ENCODE measurements at places on chromosomes 5 and 9.

GRCh38 chr5:77180167-77181081 lies 30.1 kb upstream of the PDE8B start:
- no peak for DNase-seq

- no peak for DNase-seq
These were observed 446.6 kb downstream of the ARHGEF28 start for GRCh38 chr5:74072646-74073045.

DNA sequence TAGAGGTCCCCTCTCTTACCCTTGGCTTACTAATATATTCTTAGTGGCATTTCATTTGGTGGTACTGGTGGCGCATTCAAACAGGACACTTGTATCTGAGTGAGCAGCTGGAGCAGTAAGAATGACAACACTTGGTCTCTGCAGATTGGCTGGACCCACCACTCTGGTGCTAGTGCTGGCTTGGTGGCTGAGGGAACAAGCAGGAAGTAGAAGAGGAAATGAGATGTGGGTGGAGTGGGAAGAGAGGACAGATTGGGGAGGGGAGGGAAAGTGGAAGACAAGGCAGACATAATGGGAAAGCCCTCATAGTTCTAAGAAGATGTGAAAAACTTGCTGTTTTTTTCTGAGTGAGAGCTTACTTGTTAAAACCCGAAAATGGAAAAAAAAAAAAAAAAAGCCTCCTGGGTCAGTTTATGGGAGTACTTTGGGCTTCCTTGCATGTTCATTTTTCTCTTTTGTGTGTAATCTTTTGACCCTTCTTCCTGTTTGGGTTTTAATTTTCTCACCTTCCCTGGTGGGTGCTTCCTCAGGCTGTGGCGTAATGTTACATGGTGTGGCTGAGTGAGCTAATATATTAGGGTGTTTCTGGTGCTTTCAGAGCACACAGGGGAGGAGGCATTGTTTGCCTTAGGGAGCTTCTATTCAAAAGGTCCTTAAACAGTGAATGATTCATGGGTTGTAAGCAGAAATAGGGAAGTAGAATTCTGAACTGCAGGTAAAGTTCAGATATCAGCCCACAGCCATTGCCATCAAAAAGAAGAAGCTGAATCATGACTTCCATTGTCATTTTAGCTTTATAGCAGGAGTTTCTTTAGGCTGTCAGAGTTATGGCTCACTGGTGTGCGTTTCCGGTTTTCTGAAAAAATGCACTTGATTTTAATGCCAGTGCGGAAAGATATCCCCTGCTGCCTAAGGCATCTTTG lies 52.3 kb downstream of the TLE4 start:
- DNase-seq: no peak

GRCh38 chr5:154844809-154845208 lies 5.6 kb downstream of the FAXDC2 start:
- DNase-seq: no peak

DNA sequence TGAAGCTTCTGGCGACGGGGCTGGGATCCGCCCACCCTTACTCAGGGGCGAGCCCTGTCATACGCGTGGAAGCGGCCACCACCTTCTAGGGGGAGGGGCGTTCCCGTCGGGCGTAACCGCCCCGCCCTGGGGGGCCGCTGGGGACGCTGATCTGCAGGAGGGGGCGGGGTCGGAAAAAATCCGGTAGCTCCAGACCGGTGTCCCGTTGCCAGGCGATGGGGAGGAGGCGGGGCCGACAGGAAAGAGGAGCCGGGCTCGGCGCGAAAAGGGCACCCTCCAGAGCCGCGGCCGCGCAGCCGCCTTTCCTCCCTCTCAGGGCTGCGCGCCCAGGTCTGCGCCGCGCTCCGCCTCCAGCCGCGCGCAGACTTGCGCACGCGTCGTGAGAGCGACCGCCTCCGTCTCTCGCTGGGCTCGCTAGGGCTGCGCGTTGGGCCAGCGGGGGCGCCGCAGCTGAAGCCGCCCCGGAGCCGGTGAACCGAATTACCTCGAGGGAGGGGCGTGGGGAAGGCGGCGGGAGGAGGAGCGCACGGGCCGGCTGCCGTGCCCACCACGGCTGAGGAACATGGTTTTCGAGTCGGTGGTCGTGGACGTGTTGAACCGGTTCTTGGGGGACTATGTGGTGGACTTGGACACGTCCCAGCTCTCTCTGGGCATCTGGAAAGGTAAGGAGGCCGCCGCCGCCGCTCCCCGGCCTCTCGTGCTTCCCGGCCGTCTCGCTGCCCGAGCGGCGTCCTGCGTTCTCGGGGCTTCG lies at the start of gene VPS13A:
Gene VPS13A (plus strand): TSS at position 392 of the 751 bp plus-strand sequence. CDS start 171 bp downstream, at position 563.
- DNase-seq: peak; percentile 73

- DNase-seq: no peak
These were observed 336.3 kb downstream of the DMRT2 start for GRCh38 chr9:1386420-1386819.

DNA sequence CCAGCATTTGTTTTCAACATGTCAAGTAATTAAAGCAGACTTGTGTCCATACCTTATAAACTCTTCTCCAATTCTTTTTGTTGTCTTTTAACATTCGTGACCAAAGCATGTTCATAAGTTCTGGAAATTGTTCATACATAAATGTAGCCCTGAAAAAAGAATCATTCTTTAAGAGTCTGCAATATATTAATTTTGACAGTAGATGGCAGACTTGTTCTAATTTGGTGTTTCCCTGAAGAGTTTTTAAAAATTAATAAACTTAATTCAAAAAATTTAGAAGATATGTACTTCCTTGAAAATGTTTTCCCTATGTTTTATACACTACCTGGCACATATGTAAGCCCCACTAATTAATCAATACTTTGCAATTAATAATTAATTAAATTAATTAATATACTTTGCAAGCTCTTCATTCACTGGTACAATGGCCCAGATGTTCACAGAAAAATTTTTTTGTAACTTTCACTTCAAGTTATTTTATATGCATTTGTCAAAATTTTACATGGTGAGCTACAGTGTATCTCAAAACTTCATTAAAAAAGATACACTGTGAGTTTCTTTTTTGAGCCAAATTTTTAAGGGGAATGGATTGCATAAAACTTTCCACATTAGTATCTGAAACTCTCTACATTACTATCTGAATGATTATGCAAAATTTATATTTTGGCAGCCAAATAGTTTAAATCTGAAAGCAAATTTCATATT lies 42.1 kb downstream of the CLINT1 start:
- DNase-seq: peak; percentile 14

- DNase-seq: no peak
These were observed 178.5 kb upstream of the PHYKPL start for GRCh38 chr5:178411083-178411482.

GRCh38 chr5:94693043-94693822 lies 74.8 kb downstream of the SLF1 start:
- peak; percentile 52 for DNase-seq

- no peak for DNase-seq
These were observed 1171.6 kb upstream of the CDH18 start for GRCh38 chr5:21159510-21160059.

DNA sequence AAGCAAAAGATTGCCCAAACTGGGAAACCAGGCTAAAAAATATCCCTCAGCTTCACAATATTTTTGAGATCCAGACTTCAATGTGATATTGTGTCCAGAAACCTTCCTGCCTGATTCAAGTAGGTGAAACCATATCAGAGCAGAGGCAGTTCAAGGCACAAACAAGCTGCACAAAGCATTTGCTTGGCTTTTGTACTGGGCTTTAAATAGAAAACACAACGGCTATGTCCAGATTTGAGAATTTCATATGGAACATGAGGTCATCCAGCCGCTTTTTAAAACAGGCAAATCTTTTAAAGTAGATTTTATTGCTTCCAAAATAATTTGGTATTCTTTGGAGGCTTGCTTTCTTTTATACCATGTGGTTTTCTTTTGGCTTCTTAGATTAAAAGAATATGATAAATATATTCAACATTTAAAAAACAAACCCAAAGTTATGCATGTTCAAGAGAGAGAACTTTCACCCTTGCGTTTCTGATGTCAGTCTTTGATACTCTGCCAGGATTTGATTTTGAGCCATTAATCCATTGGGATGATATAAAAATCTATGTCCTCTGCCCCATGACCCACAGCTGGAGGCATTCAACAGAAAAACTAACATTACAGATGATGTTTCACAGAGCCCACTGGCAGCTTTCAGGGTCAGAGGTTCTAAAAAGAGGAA lies 29.0 kb upstream of the CCDC112 start:
- DNase-seq: no peak

- DNase-seq: no peak
These were observed 194.1 kb downstream of the MCTP1 start for GRCh38 chr5:95090774-95091173.

GRCh38 chr9:2709645-2710101 lies 7.6 kb upstream of the KCNV2 start:
- DNase-seq: no peak

DNA sequence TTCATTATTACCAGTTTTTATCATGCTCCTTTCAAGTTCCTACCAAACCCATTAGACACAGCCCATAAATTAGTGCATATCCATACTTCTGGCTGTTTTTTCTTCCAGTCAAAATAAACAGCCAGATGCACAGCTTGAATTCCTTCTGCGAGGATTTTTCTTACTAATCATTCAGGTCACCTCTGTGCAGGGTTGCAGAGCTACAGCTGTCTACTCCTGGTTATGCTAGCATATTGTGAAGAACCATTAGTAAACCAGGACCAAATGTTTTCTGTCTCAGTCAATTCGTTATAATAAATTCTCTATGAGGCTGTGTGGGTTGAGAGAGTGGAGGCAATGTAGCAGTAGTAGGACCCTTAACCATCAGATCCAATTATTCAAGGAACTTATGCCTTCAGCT lies 8.1 kb upstream of the MINAR2 start:
- no peak for DNase-seq

GRCh38 chr5:16411741-16412455 lies 53.7 kb downstream of the ZNF622 start:
- no peak for DNase-seq

GRCh38 chr9:17138503-17138902 lies 3.7 kb downstream of the CNTLN start:
- DNase-seq: no peak

DNA sequence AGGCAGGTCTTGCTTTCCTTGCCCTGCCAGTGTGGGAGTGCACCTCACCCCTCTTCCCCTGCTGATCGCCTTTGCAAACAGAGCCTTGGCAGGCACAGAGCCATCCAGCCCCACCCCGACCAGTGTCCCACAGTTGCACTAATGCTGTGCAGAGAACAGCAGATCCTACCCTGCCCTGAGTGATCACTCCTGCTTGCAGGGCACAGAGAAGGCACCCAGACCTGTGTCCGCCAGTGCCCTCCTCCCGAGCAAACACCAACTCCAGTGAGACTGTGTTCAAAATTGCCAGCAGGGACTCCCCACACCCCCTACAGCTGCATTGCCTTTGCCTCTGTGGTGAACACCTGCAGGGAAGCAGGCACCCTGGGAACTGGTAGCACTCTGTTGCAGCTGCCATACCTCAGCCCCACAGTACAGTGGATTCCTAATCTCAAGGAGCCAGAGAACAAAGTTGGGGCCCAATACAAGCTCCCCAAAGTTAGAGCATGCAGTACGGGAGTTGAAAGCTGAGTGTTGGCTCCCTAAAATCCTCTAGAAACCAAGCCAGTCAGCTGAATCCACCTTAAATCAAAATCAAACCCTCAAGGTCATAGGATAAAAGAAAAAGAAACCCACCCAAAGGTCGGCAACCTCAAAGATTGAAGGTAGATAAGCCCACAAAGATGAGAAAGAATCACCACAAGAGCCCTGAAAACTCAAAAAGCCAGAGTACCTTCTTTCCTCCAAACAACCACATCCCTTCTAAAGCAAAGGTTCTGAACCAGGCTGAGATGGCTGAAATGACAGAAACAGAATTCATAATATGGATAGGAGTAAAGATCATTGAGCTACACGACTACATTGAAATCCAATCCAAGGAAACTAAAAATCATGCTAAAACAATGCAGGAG lies 92.9 kb upstream of the PIK3R1 start:
- DNase-seq: no peak

- no peak for DNase-seq
These were observed at the start of gene FGD3 for GRCh38 chr9:92947268-92948037. TSS of gene FGD3 (plus strand) at chr9:92947523. CDS start at chr9:92976257, 28,734 bp downstream.

- no peak for DNase-seq
These were observed 159.8 kb upstream of the PHYKPL start for GRCh38 chr5:178392386-178392785.

- DNase-seq: no peak
These were observed 21.5 kb upstream of the ZBTB34 start for GRCh38 chr9:126838895-126839294.

DNA sequence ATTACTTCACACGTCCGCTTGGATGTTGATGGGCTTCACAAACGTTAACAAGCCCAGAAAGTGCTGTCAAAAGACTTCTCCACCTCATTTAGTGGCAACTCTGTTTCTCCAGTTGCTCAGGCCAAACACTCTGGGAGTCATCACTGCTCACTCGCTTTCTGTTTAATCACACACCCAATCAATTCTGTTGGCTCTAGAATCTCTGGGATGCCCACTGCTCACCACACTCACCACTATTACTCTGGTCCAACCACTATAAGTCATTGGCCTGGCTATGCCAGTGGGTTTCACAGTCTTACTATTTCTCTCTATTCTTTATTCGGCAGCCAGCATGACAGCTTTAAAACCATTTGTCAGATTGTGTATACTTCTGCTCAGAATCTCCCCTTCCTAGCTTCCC lies 163.5 kb downstream of the KDM4C start:
- no peak for DNase-seq

- no peak for DNase-seq
These were observed 32.7 kb downstream of the MTAP start for GRCh38 chr9:21835121-21835520.
